NCI-H2029 treated with DMSO at 0.1 percent for 48 hours (cell line): ENCODE measurements at places on chromosomes 6 and 20.

- DNase-seq: no peak
Measured at GRCh38 chr6:169906688-169907418, 155.4 kb downstream of the ERMARD start.

- DNase-seq: no peak
Measured at GRCh38 chr20:1920252-1920651, 25.0 kb downstream of the SIRPA start.

GRCh38 chr6:31350196-31351032 lies 6.6 kb downstream of the HLA-B start:
- no peak for DNase-seq

DNA sequence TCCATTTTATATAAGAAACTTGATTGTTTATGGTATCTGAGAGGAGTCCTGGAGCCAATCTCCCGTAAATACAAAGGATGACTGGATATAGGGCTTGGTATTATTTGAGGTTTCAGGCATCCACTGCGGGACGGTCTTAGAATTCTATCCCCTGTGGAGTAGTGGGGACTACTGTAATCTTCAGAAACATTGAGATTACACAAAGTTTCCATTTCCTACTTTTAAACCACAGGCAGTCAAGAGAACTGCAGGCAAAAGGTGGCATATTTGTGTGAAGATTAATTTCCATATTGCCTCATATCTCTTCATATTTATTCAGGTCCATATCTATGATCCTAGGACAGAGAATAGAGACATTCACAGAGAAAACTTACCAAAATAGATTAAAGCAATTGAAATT lies 586.2 kb downstream of the PHF3 start:
- DNase-seq: no peak

DNA sequence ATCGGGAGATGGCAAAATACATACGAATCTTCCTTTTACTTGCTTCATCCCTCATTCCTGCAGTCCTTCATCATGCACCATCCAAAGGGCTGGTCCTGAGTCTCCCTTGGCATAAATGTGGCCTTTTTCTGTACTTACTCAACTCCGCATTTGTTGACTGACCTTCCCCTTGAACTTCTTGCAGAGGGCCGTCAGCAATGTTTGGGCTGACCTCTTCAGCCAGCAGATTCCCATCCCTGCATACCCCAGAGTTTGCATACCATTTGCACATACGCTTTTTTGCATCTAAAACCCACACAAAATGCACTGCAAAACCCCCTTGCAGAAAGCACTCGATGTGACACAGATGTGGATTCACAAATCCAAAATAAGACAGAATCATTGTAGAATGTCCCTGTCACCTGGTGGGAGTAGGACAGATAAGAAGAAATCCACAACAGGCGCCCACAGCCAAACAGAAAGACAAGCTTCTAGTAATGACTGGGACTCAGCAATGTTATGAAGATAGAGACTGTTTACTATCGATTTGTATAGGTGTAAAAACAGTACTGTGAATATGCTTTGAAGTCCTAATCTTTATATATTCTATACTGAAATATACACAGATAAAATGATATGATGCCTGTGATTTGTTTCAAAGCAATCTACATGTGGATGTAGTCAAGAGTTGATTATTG lies 45.8 kb downstream of the TBC1D7 start:
- no peak for DNase-seq

GRCh38 chr6:88823998-88824397 lies 139.4 kb downstream of the RNGTT start:
- DNase-seq: no peak

DNA sequence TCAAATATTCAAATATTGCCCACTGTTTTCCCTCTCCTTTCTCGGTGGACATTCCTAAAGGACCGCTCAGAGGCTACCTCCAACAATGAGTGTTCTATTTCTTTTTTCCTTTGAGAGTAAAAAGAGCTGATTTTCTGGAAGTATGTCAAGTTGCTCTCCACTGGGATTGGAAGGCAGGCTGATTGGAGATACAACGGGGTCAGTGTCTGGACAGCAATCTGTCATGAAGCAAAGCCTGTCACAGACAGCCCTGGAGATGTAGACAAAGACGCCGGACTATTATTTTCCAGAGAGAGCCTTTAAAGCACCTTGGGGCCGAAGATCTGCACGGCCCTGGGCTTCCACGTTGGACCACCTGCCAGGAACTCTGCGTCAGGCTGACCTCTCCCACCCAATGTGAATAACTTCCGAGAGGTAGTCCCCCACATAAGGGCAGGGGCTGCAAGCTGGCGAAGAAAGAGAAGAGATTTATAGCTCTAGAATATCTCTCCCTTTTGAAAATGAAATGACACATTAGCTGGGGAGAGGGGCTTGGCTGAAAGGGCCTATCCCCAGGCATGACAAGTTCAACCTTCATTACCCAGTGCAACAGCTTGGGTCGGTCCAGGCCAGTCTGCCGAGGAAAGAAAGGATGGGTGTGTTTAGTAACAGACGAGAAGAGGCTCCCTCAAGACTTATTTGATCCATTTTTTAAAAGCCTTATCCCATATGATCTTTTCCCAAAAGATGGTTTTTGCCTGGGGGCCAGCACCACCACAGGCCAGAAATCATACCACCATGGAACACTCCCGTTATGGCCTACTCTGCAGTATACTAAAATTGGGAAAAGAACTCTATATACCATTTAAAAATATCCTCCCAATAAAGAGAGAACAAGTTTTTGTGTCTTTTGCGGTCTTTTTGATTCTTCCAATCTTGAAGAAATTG lies 131.1 kb downstream of the OLIG3 start:
- DNase-seq: no peak

- DNase-seq: no peak
Measured at GRCh38 chr6:39294133-39294532, 20.1 kb downstream of the KCNK17 start.

DNA sequence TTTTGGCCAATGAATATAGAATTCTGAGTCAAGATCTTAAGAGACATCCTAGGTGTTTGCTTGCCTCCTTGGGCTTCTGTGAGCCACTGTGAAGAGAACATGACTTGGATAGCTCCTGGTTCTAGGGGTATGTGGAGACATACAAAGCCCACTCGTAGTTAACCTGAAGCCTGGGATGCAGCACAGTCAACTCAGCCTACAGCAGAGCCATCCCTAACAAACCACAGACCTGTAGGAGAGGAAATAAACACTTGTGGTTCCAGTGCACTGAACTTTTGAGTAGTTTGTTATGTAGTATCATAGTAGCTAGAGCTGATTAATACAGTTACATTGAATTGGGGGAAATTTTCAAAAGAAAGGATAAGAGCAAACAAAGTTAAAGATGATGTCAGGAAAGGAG lies 474.4 kb upstream of the HSF2 start:
- no peak for DNase-seq

GRCh38 chr20:20609522-20609921 lies 102.9 kb downstream of the RALGAPA2 start:
- no peak for DNase-seq

DNA sequence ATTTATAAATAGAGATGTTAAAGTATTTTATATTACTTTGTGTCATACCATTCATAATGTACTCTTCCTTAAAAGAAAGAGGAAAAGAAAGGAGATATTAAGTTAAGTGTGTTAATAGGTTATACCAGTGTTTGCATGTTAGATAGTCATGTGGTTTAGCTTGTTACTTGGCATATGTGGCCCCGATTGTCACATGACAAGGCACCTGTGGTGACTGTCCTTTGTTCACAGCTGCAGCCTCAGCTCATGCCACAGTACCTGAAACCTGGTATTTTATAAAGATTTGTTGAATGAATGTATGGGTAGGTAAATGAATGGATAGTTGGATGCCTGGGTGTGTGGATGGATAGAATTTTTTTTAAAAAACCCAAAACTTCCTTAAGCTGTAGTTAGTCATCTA lies 306.1 kb upstream of the FLRT3 start:
- no peak for DNase-seq

DNA sequence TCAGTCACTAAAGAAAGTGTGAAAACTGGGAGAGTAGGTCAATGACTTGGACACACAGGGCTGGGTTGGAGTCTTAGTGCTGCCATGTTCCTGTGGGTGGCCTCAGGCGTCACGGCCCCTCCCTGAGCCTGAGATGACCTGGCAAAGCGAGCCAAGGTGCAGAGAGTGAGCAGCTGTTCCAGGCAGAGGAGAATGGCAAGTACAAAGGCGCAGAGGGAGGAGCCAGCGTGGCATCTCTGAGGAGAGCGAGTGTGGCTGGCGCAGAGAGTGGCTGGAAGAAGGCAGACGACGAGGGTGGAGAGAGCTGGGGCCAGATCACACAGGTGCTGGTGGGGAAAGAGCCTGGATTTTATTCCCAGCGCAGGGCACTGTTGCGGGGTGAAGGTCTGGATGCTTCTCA lies 20.6 kb upstream of the CHMP4B start:
- DNase-seq: peak; percentile 71

DNA sequence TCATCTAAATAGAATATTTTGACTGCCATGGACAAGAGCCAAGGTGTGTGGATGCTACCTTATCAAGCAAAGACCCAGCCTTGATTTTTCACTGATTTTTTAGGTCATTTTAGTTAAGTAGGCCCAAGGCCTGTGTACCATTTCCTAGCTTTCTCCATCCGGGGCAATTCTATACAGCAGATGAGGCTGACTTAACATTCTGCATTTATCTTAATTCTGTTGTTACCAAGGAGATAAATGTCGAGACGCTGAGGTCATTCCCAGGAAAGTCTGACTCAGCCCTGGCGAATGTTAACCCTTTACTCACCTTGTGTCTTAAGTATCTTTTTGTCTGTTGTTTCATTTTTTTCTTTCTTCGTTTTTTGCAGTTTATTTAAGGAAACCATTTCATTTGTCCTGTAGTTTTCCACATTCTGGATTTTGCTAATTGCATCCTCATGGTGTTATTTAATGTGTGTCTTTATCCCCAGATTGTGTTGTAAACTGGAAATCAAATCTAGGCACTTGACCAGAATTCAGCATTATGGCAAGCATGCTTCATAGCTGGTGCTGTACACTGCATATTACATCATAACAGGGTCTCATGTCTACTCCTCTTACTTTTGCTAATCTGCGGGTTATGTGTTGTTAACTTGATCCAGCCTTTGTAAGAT lies 277.0 kb downstream of the CDKAL1 start:
- DNase-seq: peak; percentile 92

GRCh38 chr6:146860583-146860982 lies 261.8 kb downstream of the ADGB start:
- DNase-seq: no peak

- peak; percentile 68 for DNase-seq
Measured at GRCh38 chr20:25254986-25255680, 7.2 kb downstream of the PYGB start.

DNA sequence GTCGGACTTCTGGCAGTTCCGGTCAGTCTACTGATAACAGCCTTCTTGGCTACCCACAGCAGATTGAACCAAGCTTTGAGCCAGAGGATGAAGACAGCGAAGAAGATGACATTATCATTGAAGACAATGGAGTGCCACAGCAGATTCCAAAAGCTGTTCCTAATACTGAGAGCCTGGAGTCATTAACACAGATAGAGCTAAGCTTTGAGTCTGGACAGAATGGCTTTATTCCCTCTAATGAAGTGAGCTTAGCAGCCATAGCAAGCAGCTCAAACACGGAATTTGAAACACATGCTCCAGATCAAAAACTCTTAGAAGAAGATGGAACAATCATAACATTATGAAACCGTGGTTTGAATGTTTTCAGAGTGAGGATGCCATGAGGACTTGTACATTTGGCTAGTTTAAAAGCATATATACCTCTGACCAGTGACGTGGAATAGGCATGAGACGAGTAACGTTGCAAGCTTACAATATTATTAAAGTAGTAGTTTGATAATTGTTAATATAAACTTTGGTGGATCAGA lies 18.8 kb downstream of the PARD6B start:
- DNase-seq: no peak
